ENCODE measurements at places on chromosomes 2 and 18. TPM values are rescaled to one million over a fixed set of nuclear protein-coding genes. Genes with fewer than 3 reads are reported as not detected.

DNA sequence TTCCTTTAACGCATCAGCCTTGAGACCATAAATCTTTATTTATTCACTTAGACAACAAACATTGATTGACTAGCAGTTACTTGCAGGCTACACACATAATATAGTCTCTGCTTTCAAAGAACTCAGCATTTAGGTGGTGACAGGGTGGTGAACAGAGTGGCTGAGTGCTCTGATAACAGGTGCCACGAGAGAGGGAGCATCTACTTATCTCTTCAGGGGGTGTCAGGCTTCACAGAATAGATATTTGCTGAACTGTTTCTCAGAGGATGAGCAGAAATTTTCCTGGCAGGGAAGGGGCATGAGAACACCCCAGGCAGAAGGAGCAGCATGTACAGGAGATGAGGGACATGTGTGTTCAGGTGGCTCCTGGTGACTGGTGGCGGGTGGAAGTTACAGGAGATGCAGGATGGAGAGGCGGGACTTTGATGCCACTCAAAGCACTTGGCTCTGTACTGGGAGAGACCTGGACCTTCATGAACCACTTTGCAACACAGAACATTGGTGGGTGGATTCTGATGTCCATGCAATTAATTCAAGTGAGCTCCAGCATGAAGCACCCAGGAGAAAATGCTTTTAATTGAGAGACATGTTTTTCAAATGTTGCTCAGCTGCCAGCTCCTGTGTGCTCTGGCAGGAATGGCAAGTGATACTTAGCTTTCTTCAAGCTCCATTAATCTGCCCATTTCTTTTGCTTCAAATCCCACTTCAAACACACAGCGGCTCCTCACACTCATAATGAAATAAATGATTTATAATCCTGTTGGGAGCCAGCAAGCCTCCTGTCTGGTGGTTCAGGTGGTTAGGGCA, 248.9 kb downstream of the MYCN start:
- no peak for DNase-seq

DNA sequence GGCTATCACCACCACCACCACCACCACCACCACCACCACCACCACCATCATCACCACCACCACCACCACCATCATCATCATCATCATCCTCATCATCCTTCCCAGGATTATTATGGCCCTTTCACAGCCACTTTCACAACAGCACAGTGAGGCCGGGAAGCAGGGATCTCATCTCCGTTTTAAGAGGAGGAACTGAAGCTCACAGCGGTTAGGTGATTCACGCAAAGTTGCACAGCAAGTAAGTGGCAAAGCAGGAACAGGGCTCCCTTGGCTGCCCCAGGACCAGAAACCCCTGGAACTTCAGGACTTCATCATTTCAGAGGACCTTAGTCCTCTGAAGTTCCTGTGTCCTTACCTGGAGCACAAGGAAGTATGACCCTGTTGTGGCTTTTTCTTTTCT, 26.8 kb downstream of the MRPL35 start:
- no peak for DNase-seq

GRCh38 chr2:152348388-152348787, 13.4 kb downstream of the FMNL2 start:
- DNase-seq = no peak

GRCh38 chr2:3042601-3043585, 334.7 kb downstream of the EIPR1 start:
- DNase-seq = peak; percentile 43

GRCh38 chr2:189515264-189515663, 65.3 kb downstream of the SLC40A1 start:
- DNase-seq = no peak

DNA sequence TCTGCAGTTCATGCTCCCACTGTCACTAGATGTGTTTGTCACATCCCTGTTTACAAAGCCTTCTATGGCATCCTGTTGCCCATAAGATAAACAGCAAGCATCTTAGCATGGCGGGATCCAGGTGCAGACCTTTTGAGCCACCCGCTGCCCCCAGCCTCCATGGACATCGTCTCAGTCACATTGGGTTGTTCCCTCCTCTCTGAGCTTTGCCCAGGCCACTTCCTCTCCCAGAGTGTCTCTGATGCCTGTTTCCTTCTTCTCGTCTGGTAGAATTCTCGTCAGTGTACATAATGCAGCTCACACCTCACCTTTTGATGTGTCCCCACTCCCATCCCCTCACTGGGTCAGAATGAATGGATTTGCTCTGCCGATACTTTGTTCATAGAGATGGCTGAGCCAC, 239.0 kb upstream of the APCDD1 start:
- no peak for DNase-seq

DNA sequence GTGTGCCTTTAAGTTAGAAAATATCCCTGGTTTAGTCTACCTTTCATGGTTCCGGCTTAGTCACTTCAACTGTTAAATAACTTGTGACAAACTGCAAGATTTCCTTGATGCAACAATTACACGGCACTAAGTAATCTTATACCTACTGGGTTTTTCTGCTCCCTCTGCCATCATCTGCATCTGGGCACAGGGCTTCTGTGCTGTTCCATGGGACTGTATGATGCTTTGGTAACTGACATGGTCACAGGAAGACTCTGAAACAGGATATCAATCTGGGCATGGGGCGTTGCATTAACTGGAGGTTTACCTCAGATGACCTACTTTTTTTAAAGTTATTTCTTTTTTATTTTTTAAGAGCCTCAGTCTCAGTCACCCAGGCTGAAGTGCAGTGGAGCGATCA, 365.4 kb downstream of the SS18 start:
- DNase-seq = no peak

DNA sequence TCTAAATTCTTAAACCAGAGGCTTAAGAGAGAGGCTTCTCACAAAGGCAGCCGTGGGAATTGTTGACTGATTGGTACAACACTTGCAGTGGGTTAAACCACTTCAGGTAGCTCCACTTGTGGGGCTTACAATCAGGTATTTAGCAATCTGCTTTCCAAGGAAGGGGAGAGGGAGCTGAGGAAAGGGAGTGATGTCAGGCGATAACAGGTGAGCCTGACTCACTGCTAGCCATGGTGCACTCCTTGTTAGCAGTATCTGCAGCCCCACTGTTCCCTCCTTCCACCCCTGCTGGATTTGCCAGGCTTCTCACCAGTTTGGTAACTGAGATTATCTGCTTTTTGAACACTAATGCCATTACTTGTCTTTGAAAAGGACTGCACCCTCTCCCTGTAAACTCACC, 1056.7 kb upstream of the FANCL start:
- DNase-seq = no peak

GRCh38 chr2:216775043-216775453, 79.7 kb upstream of the IGFBP5 start:
- no peak for DNase-seq

DNA sequence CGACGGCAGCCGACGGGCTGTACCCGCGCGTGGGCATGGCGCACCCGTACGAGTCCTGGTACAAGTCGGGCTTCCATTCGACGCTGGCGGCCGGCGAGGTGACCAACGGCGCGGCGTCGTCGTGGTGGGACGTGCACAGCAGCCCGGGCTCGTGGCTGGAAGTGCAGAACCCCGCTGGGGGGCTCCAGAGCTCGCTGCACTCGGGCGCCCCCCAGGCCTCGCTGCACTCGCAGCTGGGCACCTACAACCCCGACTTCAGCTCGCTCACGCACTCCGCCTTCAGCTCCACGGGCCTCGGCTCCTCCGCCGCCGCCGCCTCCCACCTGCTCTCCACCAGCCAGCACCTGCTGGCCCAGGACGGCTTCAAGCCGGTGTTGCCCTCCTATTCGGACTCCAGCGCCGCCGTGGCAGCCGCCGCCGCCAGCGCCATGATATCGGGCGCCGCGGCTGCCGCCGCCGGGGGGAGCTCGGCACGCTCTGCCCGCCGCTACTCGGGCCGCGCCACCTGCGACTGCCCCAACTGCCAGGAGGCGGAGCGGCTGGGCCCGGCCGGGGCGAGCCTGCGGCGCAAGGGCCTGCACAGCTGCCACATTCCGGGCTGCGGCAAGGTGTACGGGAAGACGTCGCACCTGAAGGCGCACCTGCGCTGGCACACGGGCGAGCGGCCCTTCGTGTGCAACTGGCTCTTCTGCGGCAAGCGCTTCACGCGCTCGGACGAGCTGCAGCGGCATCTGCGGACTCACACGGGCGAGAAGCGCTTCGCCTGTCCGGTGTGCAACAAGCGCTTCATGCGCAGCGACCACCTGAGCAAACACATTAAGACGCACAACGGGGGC, 2.0 kb downstream of the SP9 start:
- peak; percentile 61 for DNase-seq

DNA sequence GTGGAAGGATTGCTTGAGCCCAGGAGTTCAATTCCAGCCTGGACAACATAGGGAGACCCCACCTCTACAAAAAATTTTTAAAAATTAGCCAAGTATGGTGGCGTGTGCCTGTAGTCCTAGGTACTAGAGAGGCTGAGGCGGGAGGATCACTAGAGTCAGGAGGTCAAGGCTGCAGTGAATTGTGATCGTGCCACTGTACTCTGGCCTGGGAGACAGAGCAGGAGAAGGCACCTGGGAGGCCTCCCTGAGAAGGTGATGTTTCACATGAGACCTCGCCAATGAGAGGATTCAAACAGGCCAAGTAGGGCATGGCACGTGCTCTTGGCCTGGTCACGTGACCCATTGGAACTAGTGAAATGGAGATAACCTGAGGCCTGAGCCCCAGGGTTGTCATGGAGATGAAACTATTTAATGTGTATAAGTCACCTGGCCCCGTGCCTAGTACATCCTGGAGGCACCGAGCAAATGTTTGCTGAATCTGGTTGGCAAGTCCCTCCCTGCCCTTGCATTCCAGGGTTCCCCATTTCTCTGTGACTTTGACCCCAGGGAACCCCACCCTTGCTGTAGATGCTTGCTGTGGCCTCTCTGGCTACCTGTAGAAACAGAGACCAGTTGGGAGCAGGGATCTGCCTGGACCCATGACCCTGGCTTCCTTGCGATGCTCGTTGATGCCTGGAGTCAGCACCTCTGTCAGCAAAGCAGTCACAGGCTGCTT, 26.1 kb upstream of the ROCK2 start:
- peak; percentile 85 for DNase-seq

- DNase-seq = no peak
Measured at GRCh38 chr2:122194546-122194945, 439.1 kb downstream of the TSN start.

DNA sequence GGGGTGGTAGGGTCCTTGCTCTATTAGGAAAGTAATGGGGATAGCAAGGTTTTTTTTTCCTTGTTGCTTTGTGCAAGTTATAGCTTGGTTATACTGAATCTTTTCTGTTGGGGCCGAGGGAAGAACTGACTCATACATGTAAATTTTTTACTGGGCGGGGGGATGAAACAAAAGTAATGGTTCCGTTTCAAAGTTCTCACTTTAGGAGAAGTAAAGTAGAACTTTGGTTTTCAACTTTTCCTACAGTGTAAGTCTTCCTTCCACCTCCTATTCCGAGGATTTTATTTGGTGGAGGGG, 1.1 kb downstream of the AFTPH start:
- peak; percentile 60 for DNase-seq

- DNase-seq = no peak
Measured at GRCh38 chr2:212929116-212929515, 222.3 kb downstream of the IKZF2 start.

DNA sequence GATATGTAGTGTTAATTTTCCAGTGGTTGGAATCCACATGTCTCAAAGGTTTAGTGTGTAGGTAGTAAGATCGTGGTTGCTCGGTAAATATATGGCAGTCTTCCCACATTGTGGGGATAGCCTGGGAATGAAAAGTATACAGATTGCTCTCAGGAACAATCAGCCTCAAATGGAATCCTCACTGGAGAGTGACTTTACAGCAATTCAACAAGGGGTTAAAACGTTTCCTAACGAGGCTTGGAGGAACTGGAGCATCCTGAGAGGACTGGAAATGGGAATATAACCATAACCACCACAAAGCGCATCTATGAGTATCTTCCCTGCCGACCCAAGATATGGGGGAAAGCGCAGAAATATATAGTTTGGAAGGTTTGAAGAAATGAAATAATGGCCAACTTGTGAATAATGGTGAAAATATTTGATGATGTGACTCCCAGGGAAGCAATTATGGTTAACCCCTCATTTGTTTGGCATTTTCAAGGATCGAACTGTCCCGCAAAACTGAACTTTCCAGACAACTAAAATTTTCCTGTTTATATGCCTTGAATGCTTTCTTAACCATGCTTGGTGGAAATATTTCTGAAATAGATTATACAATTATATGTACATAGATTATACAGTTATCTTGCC, 100.7 kb upstream of the FOSL2 start:
- DNase-seq = no peak

ANKRD23 gene
- total RNA-seq = 3.2 TPM

ARHGEF4 gene
- total RNA-seq = 0.94 TPM

SGPP2 gene
- 101 TPM for total RNA-seq

AKAIN1 gene
- not detected for total RNA-seq

NR4A2 gene
- 2.9 TPM for total RNA-seq

HOXD12 gene
- not detected for total RNA-seq

SLC5A7 gene
- not detected for total RNA-seq
